Activated T-cell treated with anti-CD3 and anti-CD28 coated beads, Interleukin-2, amount 50 U/mL, for 72 hours (primary cell): ENCODE measurements at places on chromosomes 3 and 15. TPM values are rescaled to one million over a fixed set of nuclear protein-coding genes. Genes with fewer than 3 reads are reported as not detected.

GRCh38 chr15:65618560-65619109 lies 3.1 kb upstream of the SLC24A1 start:
- no peaks in the 10 kb centered on the region for H3K27me3 ChIP-seq
- no peak overlapping the region for H3K27ac ChIP-seq
- no peaks in the 10 kb centered on the region for H3K36me3 ChIP-seq
- no peaks in the 10 kb centered on the region for H3K4me1 ChIP-seq

DNA sequence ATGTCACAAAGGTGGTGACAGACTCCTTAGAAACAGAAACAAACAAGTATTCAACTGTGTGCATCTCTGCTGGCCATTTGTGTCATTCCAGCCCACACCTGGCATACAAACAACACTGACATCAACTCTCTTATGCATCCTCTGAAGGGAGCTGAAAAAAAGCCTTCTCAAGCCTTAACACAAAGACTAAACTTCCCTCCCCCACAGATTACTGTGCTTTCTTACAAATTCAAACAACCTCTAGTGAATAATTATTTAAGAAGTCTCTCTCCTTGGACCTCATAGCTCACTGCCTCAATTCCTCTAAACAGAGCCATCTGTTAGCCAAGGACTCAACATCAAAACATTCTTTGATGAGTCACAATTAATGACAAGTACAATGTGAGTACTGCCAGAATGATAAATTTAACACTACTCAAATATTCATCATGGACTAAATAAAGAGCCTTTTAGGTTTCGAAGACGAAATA lies 132.1 kb downstream of the WDR76 start:
- H3K4me3 ChIP-seq, result no peak overlapping the region
- no peak overlapping the region for H3K27ac ChIP-seq
- no peak for DNase-seq
- no peaks in the 10 kb centered on the region for H3K36me3 ChIP-seq
- H3K4me1 ChIP-seq, result peaks cover 13% of the 10 kb centered on the region

- peaks cover 8% of the 10 kb centered on the region for H3K27me3 ChIP-seq
- no peak overlapping the region for H3K27ac ChIP-seq
- H3K4me1 ChIP-seq, result peaks cover 10% of the 10 kb centered on the region
- H3K4me3 ChIP-seq, result no peak overlapping the region
- H3K36me3 ChIP-seq, result peaks cover 1% of the 10 kb centered on the region
- DNase-seq, result no peak
Measured at GRCh38 chr3:184022323-184022722, 4.6 kb upstream of the ABCC5 start.

DNA sequence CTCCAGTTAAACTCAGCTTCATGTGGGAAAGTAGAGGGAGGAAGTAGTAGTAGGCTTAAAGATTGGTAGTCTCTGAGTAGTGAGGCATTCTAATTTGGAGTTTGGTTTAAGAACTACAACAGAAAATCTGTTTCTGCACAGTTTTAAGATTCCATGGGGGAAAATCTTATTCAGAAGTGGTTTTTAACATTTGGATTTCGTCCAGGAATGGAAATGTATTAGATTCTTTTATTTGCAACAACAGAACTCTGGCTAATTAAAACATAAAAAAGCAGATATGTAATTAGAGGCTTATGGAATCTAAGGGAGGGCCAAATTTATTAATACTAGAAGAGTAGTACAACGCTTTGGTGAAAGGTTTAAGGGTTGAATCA lies 36.0 kb downstream of the NECTIN3 start:
- no peaks in the 10 kb centered on the region for H3K4me1 ChIP-seq
- DNase-seq, result no peak
- H3K27me3 ChIP-seq, result peaks cover 19% of the 10 kb centered on the region
- H3K4me3 ChIP-seq, result no peak overlapping the region
- peaks cover 4% of the 10 kb centered on the region for H3K36me3 ChIP-seq

The SMC4 gene
- total RNA-seq, result 206 TPM

The HCLS1 gene
- total RNA-seq, result 236 TPM

The SEMA7A gene
- total RNA-seq, result 57.1 TPM
